MM.1S (cell line): ENCODE measurements at places on chromosomes 6 and 20.

- no peak for DNase-seq
Measured at GRCh38 chr6:138965971-138966370, 22.1 kb downstream of the REPS1 start.

DNA sequence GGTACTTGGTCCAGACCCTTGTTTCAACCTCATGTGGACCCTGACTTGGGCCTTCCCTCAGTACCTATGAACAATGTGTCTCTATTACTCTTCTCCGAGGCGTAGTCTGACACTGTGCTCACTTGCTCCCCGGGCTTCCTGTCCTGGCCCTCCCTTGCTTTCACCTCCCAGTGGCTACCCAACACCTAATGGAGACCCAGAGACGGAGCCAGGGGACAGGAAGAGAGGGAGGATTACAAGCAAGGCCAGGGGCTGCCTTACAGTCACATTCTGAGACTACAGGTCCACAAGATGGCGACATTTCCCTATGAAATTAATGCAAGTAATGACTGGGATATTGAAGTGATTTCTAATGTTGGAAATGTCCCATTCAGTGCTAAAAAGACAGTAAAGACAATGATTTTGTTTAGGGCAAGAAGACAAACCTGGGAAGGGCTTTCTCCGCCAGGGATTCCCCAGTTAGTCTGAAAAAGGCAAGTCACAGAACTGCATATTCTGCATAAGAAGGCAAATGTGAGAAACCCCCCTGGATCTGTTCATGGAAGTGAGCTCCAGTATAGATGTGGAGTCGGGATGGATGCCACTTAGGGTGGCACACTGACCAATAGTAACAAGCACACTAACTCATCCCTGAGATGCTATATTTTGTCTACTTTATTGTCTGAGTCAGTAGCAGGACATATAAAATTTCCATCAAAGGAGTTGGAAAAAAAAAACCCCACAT lies 44.0 kb upstream of the ZBTB24 start:
- DNase-seq = peak; percentile 69

DNA sequence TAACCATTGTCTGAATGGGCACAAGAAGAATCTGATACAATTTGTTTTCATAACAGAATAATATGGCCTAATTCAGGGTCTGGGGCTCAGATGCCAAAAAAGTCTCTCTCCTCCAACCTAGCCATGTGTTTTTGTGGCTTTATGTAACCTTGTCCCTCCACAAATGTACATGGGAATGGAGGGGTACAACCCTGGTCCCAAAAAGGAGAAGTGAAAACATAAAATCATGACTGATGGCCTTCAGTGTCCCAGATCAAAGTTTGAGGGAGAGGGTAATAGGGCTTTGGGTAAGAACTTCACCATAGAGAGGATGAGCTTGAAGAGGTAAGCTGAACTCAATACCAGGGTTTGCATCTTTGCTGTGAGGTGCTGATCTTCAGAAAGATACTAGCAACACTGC lies 136.3 kb upstream of the BACH2 start:
- peak; percentile 10 for DNase-seq

DNA sequence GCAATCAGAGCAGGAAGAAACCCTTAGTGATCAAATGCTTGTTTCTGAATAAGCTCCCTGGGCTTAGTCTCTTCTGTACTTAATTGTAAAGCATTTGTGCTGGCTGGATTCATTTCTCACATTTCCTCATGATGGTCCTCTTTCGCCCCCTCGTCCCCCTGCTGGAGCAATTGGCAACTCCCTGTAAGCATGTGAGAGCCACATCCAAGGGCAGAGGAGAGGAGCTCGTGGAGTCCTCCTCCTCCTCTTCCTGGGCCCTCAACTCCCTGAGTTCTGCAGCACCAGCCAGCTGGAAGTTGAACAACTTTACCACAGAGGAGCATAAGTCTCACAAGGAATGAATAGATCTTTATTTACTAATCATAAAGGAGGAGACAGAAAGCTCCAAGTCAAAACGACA lies 12.6 kb downstream of the ANKEF1 start:
- DNase-seq = no peak

GRCh38 chr20:38843346-38843745 lies 37.8 kb downstream of the PPP1R16B start:
- no peak for DNase-seq

DNA sequence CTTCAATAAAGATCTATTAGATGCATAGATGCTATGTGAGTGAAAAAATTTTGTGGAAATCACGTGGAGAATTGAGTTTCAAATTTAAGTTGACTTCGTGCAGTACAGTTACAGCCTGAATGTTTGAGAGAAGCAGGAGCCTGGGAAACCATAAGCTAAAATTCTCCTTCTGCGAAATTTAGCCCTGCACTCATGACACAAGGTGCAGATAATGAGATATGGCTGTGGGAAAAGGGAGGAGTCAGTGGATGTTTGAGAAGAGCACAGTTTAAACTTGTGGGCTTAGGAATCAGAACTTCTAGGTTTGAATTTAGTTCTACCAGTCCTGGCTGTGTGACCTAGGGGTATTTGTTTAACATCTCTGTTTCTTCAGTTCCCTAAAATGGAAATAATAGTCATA lies 32.1 kb upstream of the SIRPG start:
- no peak for DNase-seq

DNA sequence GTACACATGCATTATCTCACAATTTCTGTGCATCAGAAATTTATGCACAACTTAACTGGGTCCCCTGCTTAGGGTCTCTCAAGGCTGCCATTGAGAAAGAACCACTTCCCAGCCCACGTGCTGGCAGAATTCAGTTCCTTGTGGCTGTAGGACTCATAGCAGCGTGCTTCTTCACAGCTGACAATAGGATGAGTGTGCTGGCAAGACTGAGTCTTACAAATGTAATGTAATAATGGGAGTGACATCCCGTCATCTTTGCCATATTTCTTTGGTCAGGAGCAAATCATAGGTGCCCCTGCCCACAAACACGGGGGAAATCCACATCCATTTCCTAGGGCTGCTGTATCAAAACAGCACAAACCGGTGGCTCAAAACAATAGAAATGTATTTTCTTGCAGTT lies 77.4 kb downstream of the FIG4 start:
- no peak for DNase-seq

GRCh38 chr20:35510951-35511735 lies 18.3 kb downstream of the C20orf173 start:
- no peak for DNase-seq

DNA sequence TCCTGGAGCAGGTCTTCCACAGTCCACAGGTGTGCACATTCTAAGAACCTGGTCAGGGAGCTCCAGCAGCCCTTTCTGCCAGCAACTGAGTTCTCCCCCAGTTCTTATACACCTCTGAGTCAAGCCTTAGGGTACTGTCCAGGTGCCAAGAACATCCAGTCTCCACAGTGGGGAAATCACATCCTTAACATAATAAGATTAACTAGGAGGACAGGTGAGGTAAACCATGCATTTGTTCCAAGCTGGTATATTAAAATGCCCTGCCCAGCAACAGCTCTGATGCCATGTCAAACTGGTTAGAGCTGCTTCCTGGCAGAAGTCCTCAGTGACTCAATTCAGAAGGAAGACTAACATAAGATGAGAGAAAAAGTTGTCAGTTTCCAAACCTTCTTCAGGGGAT lies 303.9 kb upstream of the SGK1 start:
- DNase-seq = no peak
